ENCODE measurements at places on chromosomes 5 and 9. TPM values are rescaled to one million over a fixed set of nuclear protein-coding genes. Genes with fewer than 3 reads are reported as not detected.

The NTRK2 gene
- 63.4 TPM for total RNA-seq

The CCNJL gene
- 9.7 TPM for total RNA-seq

The DMRT3 gene
- total RNA-seq = 2.5 TPM

The ZFP62 gene
- total RNA-seq = 48.9 TPM

The CDH9 gene
- total RNA-seq = 1.2 TPM

The FREM1 gene
- total RNA-seq = 60.5 TPM

The CCDC127 gene
- total RNA-seq = 10.2 TPM

The MELK gene
- total RNA-seq = 14.8 TPM

The AK8 gene
- total RNA-seq = 2.1 TPM

The TTC23L gene
- 2.6 TPM for total RNA-seq

The MYOT gene
- total RNA-seq = not detected

The TIFAB gene
- not detected for total RNA-seq

The FAM221B gene
- total RNA-seq = 0.07 TPM

The ANAPC2 gene
- 86.1 TPM for total RNA-seq

The ADAM19 gene
- total RNA-seq = 19.7 TPM

The CCDC69 gene
- 5.5 TPM for total RNA-seq

DNA sequence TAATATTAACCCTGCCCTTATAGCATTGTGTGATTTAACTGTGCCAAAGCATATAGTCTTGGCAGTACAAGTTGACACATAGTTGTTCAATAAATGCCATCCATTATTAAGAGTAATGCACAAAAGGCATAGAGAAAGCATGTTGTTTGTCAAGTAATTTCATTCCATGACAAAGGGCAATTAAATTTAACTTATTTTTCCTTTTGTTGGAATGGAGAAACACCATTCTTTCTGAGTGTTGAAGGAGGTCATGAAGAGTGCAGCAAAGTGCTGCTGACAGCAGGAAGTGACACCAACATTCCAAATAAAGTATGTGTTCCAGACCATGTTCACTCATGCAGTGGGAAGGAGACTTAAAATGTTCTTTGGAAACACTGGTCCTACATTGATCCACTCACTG lies 29.1 kb downstream of the ANKDD1B start:
- H3K27ac ChIP-seq = no peak overlapping the region
- peaks cover 2% of the 10 kb centered on the region for H3K4me1 ChIP-seq
- H3K4me3 ChIP-seq = no peak overlapping the region
- no peak for DNase-seq

DNA sequence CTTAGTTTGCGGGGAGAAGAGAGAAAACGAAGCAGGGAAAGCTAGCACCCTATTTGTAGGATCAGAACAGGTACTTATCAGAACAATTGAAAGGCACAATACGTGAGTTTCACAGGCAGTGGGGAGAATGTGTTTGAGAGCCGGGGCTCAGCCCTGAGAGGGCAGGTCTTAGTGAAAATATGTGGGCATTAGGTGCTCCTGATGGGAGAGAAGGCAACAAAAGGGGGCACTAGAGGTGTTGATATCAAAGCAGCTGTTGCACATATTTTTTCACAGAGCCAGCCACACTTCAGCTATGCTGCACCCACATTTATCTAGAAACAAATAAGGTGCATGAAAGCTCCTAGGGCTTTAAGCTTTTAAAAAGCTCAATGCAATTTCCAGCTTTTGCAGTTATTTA lies 99.7 kb upstream of the MAN2A1 start:
- H3K36me3 ChIP-seq = no peaks in the 10 kb centered on the region
- H3K27me3 ChIP-seq = peaks cover 39% of the 10 kb centered on the region
- no peak for DNase-seq
- no peaks in the 10 kb centered on the region for H3K4me1 ChIP-seq
- H3K4me3 ChIP-seq = no peak overlapping the region

DNA sequence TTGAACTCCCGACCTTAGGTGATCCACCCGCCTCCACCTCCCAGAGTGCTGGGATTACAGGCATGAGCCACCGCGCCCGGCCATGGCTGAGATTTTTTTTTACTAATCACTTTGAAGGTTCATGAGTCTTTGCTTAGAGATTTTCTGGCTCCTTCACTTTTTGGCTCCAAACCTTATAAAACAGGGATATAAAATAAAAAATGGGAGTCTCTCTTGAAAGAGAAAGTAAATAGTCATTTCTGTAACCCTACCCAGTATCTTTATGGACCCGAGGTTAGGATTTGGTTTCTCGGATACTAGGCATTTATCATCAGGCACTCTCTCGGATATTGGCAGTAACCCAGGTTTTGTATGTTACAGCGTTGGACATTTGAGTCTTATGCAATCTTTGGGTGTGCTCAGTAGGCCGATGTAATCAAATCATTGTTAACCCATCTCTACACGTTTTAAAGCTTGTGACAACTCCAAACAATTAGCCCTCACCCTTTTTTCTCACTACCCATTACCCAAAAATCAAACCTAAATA lies 25.3 kb downstream of the STXBP1 start:
- no peaks in the 10 kb centered on the region for H3K36me3 ChIP-seq
- no peak overlapping the region for H3K4me3 ChIP-seq
- peaks cover 41% of the 10 kb centered on the region for H3K4me1 ChIP-seq
- DNase-seq = no peak
- no peaks in the 10 kb centered on the region for H3K27me3 ChIP-seq

DNA sequence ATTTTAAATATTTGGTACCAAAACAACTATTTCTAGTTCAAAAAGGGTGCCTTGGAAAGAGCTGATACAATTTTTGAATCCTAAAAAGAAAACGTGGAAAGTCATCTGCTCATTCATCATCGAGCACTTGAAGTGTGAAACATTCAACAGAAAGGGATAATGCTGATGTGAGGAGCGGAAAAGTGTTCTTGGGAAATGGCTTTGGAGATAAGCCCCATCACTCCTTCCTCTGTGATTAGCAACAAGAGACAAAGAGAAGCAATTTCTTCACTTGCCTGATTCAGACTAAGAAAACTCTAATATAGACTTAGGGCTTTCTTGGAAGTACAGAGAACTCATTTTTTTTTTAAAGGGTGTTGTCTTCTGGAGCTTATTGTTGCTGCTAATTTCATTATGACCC lies 74.9 kb downstream of the C9orf152 start:
- H3K27ac ChIP-seq = no peak overlapping the region
- no peak for DNase-seq
- H3K4me1 ChIP-seq = peaks cover 36% of the 10 kb centered on the region

DNA sequence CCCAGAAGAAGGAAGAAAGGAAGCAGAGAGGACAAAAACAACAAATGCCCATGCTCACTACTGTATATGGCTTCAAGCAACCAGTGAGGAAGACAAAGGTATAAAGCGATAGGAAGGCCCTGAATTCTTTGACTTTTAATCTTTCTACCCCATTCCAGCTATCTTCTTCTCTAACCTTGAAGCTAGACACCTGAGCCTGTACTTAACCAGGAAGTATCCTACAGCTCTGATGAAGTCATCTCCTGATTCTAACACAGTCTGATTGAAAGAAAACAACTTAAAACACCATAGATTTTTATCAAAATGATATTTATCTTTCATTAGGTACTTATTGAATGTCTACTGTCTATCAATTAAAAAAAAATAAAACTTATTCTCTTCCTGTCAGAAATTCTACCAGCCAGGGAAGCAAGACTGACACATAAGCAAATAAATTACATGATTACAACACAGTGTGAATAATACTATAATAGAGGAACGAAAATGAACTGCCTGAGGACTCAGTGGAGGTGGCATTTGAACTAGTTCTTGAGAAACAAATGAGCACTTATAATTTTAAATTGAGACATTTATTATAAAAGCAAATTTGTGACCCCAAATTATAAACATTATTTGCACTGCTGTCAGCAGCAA lies 123.3 kb upstream of the ELL2 start:
- no peaks in the 10 kb centered on the region for H3K36me3 ChIP-seq
- DNase-seq = no peak
- peaks cover 5% of the 10 kb centered on the region for H3K27me3 ChIP-seq
- H3K4me3 ChIP-seq = no peak overlapping the region
- H3K4me1 ChIP-seq = peaks cover 7% of the 10 kb centered on the region

GRCh38 chr5:151424892-151425523 lies 22.4 kb upstream of the SLC36A1 start:
- H3K27ac ChIP-seq = no peak overlapping the region
- H3K4me1 ChIP-seq = no peaks in the 10 kb centered on the region
- H3K36me3 ChIP-seq = no peaks in the 10 kb centered on the region

- no peak overlapping the region for H3K27ac ChIP-seq
- H3K36me3 ChIP-seq = no peaks in the 10 kb centered on the region
- DNase-seq = no peak
- H3K4me3 ChIP-seq = no peak overlapping the region
- no peaks in the 10 kb centered on the region for H3K27me3 ChIP-seq
Observed at GRCh38 chr5:91487420-91487819, 104.3 kb upstream of the ARRDC3 start.

GRCh38 chr5:64273276-64273675 lies 107.6 kb downstream of the RNF180 start:
- H3K27ac ChIP-seq = peak overlapping the region; percentile 3
- no peak overlapping the region for H3K4me3 ChIP-seq
- no peaks in the 10 kb centered on the region for H3K27me3 ChIP-seq
- DNase-seq = no peak
- no peaks in the 10 kb centered on the region for H3K36me3 ChIP-seq
- H3K4me1 ChIP-seq = peaks cover 6% of the 10 kb centered on the region

- no peak for DNase-seq
- no peak overlapping the region for H3K4me3 ChIP-seq
- peak overlapping the region; percentile 55 for H3K27ac ChIP-seq
Observed at GRCh38 chr9:3419893-3420292, 105.9 kb downstream of the RFX3 start.

DNA sequence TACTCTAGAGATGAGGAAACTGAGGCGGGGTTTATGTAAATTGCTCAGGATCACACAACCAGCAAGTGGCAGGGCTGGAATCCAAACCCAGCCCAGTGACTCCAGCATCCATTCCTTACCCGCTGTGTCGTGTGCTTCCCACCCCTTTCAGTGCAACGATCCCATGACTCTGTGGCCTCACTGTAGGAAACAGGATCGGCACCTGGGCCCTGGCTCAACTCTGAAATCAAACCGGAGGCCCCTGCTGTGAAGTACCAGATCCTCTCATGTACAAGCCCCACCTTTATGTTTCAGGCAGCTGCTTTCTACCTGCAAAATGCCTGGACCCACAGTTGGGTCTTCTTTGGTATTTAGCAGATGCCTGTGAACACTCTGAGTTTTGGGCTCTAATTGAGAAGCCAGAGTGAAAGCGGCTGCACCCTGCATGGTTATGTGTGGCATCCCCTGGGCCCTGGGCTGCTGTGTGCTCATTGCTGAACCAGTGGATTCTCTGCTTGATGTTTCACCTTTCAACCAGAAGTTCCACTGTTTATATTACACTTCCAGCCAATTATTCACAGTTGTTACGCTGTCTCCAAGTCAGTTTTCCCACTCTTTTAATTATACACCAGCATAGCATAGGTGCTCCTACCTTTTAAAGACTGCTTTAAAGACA lies 36.7 kb downstream of the ABLIM3 start:
- H3K4me3 ChIP-seq = no peak overlapping the region
- H3K27ac ChIP-seq = no peak overlapping the region
- H3K27me3 ChIP-seq = peaks cover 43% of the 10 kb centered on the region
- H3K36me3 ChIP-seq = no peaks in the 10 kb centered on the region
- no peaks in the 10 kb centered on the region for H3K4me1 ChIP-seq

- H3K4me3 ChIP-seq = no peak overlapping the region
- H3K4me1 ChIP-seq = no peaks in the 10 kb centered on the region
- H3K36me3 ChIP-seq = peaks cover 3% of the 10 kb centered on the region
Observed at GRCh38 chr9:114450833-114451706, 54.2 kb downstream of the WHRN start.

DNA sequence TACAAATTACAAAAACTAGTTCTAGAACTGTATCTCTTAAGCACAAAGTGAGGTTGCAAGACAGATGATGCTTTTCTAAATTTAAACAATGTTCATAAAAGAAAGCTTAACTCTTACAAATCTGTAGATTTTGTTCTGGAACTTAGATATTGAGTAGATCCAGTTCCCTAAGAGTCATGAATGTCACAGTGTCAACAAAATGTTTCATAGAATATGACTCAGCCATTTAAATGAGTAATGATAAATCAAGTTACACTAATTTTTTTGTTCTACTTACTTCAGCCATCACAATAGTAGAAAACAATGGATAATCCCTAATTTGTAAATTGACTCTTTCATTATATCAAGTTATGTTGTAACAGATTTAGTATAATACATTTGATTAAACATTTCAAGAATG lies 239.7 kb downstream of the MEF2C start:
- peaks cover 30% of the 10 kb centered on the region for H3K27me3 ChIP-seq
- DNase-seq = no peak
- no peaks in the 10 kb centered on the region for H3K4me1 ChIP-seq
- H3K27ac ChIP-seq = no peak overlapping the region
- H3K4me3 ChIP-seq = no peak overlapping the region
- H3K36me3 ChIP-seq = no peaks in the 10 kb centered on the region

DNA sequence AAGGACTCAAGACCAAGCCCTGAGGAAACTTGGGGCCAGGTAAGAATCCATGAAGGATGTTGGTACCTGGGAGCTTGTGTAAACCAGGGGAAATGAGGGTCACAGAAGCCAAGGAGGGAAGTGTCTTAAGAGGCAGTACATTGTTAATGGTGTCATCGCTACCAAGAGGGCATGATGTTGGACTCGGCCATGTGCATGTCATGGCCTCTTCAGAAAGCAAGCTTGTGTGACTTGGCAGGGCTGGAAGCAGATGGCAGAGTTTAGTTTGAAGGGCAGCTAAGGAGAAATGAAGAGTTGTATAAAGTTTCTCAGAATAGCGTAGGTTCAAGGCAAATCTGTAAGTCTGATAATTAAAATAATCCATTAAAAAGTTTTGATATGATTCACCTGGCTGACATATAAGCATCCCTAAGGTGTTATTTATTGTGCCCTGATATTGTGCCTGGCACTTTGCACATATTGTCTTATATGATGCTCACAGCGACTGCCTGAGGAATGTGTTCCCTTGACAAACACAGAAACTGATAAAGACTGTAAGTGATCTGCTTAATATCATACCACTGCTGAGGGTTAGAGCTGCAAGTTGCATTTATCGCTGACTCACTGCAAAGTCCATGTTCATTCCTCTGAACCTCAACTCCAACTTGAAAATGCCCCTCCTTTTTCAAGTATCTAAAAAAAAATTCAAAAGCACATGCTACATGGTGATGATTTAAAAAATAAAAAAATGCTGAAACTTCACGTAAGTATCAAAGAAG lies 81.3 kb upstream of the PTPN3 start:
- no peaks in the 10 kb centered on the region for H3K27me3 ChIP-seq
- H3K4me3 ChIP-seq = no peak overlapping the region
- peaks cover 13% of the 10 kb centered on the region for H3K4me1 ChIP-seq

DNA sequence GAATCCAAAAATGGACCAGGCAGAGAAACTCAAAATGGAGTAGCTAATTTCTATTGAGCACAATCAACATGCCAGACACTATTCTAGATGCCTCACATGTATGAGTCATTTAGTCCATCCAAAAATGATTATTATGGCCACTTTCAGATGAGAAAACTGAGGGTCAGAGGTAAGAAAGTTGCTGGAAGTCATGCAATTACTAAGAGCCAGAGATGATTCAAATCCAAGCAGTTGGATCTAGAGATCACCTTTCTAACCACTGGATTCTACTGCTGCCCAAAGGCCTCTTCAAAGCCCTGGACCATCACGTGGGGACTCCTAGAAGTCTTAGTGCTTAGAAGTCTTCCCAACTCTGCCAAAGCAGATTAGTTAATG lies 51.8 kb upstream of the HMHB1 start:
- DNase-seq = no peak
- H3K27ac ChIP-seq = no peak overlapping the region
- H3K27me3 ChIP-seq = peaks cover 4% of the 10 kb centered on the region
- H3K4me1 ChIP-seq = peaks cover 8% of the 10 kb centered on the region
- no peaks in the 10 kb centered on the region for H3K36me3 ChIP-seq
- no peak overlapping the region for H3K4me3 ChIP-seq

GRCh38 chr9:89811886-89812450 lies 207.2 kb downstream of the GADD45G start:
- no peaks in the 10 kb centered on the region for H3K36me3 ChIP-seq
- no peak overlapping the region for H3K4me3 ChIP-seq
